CD8-positive, alpha-beta T cell (primary cell): ENCODE measurements at places on chromosomes 12 and 14.

GRCh38 chr12:131815131-131815530 lies 13.1 kb upstream of the MMP17 start:
- DNase-seq: no peak

- DNase-seq: no peak
Observed at GRCh38 chr12:100529756-100530350, 43.6 kb upstream of the GAS2L3 start.

DNA sequence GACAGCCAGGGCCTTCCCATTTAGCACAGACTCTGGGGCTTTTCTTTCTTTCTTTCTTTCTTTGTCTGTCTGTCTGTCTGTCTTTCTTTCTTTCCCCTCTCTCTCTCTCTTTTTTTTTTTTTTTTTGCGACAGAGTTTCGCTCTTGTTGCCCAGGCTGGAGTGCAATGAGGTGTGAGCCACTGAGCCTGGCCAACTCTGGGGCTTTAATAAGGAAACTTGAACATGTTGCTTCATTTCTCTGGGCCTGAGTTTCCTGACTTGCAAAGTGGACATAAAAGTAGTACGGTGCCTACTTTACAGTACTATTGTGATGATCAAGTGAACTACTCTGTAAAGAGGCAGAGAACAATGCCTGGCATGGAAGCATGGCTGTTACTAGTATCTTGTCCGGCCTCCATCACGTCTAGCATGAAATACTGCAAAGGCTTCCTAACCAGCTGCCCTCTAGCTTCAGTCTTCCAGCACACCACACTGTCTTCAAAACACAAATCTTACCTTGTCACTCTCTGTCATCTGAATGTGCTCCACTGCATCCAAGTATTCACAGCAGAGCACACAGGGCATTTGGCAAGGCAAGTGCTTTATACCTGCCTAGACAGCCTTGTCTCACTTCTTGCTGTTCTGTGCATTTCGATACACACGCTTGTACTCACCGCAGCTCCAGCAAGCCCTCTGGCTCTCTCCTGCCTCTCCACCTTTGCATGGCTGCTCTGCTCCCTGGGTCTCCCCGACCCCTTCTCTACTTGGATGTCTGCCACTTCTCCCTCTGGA lies 96.7 kb downstream of the IRF2BPL start:
- DNase-seq: no peak

DNA sequence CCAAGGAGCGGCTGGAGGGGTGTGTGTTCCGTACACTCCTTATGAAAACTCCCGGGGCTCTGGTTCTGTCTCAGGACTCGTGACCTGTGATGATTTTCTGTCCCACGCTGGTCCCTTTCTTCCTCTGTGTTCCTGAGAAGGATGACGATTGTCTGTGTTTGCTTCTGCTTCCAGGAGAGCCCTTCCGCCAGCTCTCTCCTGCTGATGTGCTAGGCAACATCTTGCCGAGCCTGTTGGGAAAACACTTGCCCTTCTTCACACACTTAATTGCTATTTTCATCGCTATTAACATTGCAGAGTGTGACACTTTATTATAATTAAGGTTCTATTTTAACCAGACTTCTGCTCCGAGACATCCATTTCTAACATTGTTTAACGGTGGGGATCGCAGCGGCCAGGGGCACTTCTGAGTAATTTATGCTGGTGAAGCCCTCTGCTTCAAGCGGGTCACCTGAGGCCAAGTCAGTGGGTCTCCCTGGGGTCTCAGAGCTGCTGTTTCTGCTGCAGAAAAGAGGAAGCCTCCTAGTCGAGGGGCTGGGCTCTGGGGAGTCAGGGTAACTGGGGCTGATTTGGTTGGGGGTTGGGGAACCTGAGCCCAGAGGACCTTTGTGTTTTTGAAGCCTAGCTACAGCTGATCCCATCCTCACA lies 88.6 kb downstream of the PRMT8 start:
- no peak for DNase-seq

GRCh38 chr12:42789808-42790760 lies 200.5 kb upstream of the PRICKLE1 start:
- no peak for DNase-seq

DNA sequence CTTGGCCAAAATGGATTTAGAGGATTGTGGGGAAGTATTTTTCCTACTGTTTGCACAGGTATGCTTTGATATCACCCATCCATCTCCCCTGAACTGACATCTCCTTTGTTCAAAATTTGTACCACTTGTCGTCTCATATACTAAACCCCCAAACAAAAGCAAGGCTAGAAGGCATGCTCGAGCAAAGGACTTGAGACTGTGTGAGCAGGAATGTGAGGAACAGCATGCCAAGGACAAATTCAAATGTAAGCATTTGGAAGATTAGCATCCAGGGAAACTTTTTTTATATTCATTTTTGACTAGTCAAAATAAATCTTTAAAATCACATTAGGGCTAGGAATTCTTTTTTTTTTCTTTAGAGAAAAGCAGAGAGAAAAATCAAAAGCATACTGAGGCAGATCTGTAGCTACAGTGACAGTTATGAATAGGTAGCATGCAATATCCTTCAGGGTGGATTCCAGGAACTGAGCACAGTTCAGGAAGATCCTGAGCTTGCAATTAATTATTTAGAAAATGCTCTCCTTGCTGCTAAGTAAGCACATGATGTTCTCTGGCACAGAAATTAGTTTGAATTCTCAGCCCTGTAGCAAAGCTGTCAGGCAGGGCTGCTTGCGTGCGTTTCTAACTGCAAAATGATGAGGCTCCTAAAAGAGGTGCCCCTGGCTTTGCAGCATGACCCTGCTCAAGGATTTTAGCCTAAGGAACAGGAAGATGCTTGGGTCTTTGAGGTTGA lies 327.7 kb downstream of the LRIG3 start:
- no peak for DNase-seq

- DNase-seq: no peak
Observed at GRCh38 chr14:68624541-68625220, 168.2 kb downstream of the ZFP36L1 start.

DNA sequence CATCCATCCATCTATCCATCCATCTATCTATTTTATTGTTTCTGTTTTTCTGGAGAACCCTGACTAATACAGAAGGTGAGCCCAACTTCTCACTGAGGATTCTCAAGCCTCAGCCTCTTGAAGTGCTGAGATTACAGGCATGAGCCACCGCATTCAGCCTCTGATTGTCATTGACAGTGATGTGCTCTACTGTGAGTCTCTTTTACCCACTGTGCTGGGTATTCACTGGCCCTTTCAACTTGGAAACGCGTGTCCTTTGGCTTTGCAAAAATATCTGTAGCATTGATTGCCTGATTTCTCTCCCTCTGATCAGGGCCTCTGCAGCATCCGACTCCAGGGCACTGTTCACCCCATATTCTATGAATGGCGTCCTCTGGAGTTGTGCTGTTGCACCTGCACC lies 29.6 kb upstream of the TCL1B start:
- DNase-seq: no peak

DNA sequence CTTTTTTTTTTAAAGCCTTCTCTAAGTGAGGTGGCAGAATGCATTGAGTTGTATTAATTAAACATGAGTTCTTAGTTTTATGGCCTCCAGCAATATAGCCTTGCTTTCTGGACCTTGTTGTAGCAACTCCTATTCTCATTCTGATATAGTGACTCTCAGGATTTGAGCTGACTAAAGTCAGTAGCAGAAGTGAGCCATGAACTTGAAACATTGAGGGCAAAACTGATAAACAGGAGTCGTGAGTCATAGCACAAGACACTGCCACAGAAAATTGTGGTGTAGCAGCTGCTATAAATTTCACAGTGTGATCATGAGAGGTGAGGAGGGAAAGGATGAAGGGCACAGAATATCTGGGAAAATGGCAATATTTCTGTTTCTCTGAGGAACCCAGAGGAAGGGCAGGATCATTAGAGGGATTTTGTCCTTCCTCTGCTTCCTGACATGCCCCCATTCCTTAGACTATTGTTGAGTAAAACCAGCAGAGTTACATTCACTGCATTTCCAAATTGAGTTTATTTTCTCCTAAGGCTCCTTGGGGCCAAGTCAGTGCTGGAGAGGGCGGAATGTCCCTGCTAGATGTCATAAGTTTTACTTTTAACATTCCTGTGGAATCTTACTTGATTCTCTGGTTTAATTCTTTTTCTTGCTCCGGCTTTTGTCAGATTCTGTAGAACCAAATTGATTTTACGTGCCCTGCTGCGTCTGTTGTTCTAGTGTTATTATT lies 7.5 kb downstream of the KLRG1 start:
- DNase-seq: peak; percentile 71

DNA sequence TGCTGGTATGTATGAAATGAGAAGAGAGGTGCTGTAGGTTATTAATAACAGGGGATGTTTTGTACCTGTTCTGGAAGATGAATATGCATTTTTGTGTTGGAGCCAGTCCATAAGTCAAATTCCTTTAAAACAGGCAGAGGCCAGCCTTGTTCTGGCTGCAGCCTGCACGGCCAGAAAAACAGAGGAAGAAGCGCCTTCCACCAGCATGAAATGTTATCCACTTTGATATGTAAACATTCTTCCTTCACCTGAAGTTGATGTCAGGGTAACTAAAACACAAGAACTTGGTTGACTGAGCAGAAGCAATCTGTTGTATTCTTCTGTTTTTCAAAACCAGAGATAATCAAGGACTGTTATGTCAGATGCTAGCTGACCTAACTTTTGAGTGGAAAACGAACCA lies 237.9 kb upstream of the PLEKHG7 start:
- DNase-seq: no peak

DNA sequence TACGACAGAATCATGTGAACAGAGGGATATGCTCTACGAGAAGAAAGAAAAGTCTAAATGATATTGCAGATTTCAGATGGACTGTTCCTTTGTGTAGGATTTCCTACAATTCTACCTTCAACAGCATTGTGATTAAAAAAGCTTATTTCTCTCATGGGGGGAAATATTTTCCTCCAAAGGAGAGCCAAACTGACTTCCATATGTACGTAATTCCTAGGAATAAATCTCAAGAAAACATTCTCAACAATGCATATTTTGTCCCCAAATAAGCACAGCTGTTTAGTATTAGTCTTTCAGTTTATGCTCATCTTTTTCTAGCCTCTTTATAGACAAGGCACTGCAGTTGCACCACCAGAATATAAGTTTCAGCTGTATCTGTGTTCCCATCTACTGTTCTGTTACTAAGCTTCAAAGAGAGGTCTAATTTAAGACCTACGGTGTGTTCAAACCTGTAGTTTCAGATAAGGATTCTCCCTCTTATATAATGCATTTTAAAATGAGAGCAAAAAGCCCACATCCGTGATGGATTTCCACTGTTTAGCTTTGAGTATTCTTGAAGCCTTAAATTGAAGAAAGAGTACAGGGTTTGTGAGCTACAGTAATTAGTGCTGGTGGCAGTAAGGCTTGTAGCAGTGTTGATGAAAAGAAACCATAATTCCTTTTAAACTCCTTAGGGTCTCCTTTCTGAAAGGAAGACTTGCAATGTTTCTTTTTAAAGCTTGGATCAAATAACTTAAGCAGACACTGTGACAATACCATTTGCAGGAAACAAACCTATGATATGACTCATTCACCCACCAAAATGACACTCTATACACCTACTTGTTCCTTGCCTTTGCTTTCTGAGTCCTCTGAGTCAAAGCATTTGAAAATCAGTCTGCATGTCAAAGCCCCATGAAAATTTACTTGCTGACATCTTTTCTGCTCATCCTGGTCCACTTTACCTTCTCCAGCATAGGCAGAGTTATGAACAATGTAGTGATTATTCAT lies 754.1 kb downstream of the NOVA1 start:
- DNase-seq: no peak

DNA sequence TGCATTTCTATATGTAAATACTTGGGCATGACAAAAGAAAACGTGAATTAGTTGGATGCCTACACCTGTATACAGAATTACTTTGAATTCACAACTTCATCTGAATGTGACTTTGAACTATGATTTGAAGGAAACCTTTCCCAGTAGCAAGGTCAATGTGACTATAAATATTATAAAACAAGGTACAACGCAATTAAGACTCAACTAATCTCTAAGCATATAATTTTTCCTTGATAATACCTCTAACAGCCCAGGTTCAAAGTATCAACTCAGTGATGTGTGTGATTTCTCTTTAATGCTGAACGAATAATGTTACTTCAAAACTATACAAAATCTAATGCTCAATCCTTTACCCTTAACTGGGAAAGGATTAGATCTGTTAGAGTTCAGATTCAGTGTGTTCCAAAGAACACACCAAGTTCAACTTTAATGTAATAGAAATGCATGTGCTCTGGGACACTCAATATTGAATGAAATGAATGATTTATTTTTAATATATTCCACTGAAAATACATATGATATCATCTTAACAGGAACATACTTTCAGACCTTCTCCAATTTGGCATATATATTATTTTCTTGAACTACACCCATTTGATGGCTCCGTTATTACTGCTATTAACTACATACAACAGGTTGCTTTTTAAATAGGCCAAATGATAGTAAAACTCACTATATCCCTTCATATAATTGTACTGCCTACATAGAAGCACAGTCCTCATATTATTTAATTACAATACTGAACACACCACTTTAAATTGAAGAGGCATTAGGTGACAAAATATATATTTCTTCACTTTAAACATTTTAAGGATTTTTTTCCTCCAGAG lies 40.1 kb upstream of the MTERF2 start:
- DNase-seq: no peak

DNA sequence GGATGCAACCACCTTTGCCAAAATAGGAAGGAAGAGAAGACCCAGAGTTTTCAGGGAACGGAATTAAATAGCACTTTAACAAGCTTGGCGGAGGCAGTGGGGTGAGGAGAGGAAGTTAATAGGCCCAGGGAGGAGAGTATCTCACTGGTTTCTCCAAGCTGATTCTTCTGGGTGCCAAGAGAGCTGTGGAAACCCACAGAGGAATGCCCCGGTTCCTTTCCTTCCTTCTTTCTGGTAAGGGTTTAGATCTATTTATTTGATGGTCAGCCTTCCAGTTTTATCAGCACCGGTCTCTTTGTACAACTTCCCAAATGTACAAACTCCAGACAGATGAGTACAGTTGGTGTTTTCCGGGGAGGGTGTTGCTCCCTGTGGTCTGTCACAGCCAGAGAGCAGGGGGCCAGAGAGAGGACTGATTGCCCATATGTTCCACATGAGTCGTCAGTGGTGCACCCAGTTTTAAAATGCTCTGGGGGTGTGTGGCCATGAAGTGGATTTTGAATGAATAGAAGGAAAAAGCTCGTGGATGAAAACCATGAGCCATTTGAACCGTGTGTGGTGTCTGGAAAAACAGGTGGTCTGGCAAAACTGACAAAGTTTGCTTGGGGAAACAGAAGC lies 26.6 kb downstream of the PRKCH start:
- DNase-seq: peak; percentile 62

- DNase-seq: no peak
Observed at GRCh38 chr14:92582706-92583452, 69.3 kb downstream of the RIN3 start.

- no peak for DNase-seq
Observed at GRCh38 chr14:100602621-100603230, 15.5 kb upstream of the BEGAIN start.

GRCh38 chr14:92274055-92274454 lies 48.9 kb upstream of the SLC24A4 start:
- no peak for DNase-seq

- DNase-seq: no peak
Observed at GRCh38 chr12:16324772-16325171, 22.7 kb upstream of the MGST1 start.
